ENCODE measurements at places on chromosomes 12 and 14.

- no peak for DNase-seq
Measured at GRCh38 chr14:52711666-52712065, 4.7 kb downstream of the PSMC6 start.

- DNase-seq: no peak
Measured at GRCh38 chr12:111901182-111901581, 59.2 kb downstream of the MAPKAPK5 start.

DNA sequence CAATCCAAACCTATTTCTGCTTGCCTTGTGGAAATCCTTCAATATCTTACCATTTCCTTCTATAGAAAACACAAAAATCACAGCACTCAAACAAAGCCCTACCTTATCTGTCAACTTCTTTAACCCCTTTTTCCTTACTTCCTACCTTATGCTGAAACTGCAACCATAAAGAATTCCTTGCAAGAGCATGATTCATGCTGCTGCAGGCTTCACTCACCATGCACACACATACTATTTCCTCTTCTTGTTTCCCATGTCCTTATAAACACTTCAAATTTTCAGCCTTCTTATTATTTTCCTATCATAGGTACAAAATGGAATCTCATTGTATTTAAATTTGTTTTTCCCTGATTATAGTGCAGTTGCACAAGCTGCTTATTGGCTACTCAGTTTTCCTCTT, 23.3 kb downstream of the LMNTD1 start:
- no peak for DNase-seq

GRCh38 chr12:57800965-57801364, 17.6 kb downstream of the AVIL start:
- DNase-seq: no peak

GRCh38 chr12:118946256-118946655, 35.1 kb upstream of the SRRM4 start:
- DNase-seq: no peak

All from GM12892 (cell line).